ENCODE measurements at places on chromosomes 2 and 18.
A peak's percentile ranks its signal among the peaks of the same experiment; 100 is the strongest.

DNA sequence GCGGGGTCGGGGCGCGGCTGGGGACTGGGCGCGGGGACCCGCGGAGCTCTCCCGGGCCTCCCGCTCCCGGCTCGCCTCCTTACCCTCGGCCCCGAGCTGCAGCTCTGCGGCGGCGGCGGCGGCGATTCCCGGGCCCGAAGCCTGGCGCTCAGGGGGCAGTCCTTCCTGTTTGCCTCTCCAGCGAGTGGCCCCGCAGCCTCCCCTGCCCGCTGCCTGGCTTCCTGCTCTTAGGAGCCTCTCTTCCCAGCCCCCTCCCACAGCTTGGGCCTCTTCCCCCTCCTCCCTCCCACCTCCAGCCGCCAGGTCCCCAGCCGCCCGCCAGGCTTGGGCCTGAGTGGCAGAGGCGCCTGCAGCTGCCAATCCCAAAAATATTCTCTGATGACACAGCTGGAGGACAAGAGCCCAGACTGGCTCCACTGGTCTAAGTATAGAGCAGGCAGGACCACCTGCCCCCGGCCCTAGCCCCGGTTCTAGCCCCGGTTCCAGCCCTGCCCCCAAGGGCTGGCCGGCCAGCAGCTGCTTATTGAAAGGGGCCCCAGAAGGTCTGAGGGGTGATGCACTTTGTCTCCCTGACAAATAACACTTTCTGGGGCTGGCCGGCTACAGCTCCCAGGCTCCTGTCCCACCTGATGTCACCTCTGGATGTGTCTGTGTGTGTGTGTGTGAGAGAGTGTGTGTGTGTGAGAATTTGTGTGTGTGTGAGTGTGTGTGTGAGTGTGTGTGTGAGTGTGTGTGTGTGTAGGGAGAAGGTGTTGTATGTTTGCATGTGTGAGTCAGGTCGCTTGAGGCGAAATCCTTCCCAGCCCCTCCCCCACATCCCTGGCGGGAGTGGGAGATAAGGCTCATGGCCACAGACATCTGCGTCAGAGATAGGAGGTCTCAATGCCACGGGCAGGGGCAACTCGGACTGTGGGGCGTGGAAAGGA, at the start of gene OBSL1:
OBSL1 (minus strand) TSS at position 229 of the 926 bp plus-strand sequence. CDS start 307 bp downstream, outside the sequence.
- peaks cover 9% of the 10 kb centered on the region for H3K4me1 ChIP-seq
- H3K4me3 ChIP-seq = peak within 1 kb of the TSS; percentile 81
- DNase-seq = peak; percentile 92
- H3K27ac ChIP-seq = peak within 1 kb of the TSS; percentile 93
- no peaks in the 10 kb centered on the region for H3K27me3 ChIP-seq

DNA sequence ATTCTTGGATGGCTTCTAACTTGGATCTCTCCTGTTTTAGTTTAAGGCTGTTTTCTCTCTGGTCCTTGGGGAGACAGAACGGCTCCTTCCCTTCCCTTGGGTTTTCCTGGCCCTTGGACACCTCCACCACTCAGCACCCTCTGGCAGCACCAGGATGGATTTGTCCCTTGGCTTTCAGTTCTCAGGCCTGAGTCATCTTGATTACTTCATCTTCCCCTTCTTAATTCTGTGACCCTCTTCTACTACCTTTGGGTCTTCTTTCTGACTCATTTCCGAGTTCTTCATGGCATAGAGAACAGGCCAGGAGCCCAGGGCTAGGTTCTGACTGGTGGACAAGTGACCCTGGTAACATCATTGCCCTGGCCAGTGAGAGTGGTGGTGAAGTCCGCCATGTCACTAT, 14.9 kb downstream of the IGFBP2 start:
- H3K27me3 ChIP-seq = no peaks in the 10 kb centered on the region
- H3K4me3 ChIP-seq = no peak overlapping the region

DNA sequence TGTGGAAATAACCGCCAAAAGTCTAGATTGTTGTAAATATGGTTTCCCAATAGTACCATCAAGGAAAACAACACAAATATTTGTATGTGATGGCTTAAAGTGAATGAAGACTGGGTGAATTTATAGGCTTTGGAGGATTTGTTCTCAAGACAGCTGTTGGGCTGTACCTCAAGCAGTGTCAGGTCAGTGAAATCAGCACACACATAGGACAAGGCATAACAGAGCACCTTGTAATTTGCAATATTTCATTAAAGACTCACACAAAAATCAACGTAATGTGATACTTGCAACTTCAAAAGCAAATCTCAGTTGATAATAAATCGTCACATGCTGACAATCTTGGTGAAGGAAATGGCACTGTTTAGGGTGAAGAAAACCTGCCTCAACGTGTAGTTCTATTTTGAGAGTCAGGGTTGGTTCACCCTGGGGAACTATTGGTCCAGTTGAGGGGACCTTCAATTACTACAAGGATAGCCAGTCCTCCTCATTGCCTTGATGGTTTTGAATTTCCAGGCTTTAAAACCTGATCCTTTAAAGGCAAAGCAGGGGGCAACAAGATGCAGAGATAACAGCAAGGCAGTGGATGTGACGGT, 126.8 kb upstream of the ST6GAL2 start:
- DNase-seq = no peak
- no peak overlapping the region for H3K27ac ChIP-seq
- no peaks in the 10 kb centered on the region for H3K36me3 ChIP-seq
- H3K4me1 ChIP-seq = no peaks in the 10 kb centered on the region
- no peak overlapping the region for H3K4me3 ChIP-seq

- no peak overlapping the region for H3K27ac ChIP-seq
- no peaks in the 10 kb centered on the region for H3K4me1 ChIP-seq
- no peak overlapping the region for H3K4me3 ChIP-seq
- no peak for DNase-seq
Observed at GRCh38 chr18:23032030-23032582, 99.0 kb downstream of the RBBP8 start.

GRCh38 chr18:78727877-78728783, 251.5 kb upstream of the SALL3 start:
- H3K27ac ChIP-seq = no peak overlapping the region
- H3K4me1 ChIP-seq = no peaks in the 10 kb centered on the region
- DNase-seq = no peak
- H3K4me3 ChIP-seq = no peak overlapping the region
- no peaks in the 10 kb centered on the region for H3K36me3 ChIP-seq
- no peaks in the 10 kb centered on the region for H3K27me3 ChIP-seq

GRCh38 chr2:28252311-28252710, 140.3 kb upstream of the FOSL2 start:
- peaks cover 7% of the 10 kb centered on the region for H3K4me1 ChIP-seq
- no peaks in the 10 kb centered on the region for H3K36me3 ChIP-seq
- H3K27ac ChIP-seq = no peak overlapping the region
- H3K27me3 ChIP-seq = no peaks in the 10 kb centered on the region

- H3K36me3 ChIP-seq = peaks cover 8% of the 10 kb centered on the region
- no peak overlapping the region for H3K4me3 ChIP-seq
- no peak overlapping the region for H3K27ac ChIP-seq
- DNase-seq = no peak
Observed at GRCh38 chr2:152627351-152627957, 89.8 kb downstream of the PRPF40A start.

- no peak overlapping the region for H3K4me3 ChIP-seq
- DNase-seq = no peak
- peaks cover 12% of the 10 kb centered on the region for H3K4me1 ChIP-seq
- no peaks in the 10 kb centered on the region for H3K27me3 ChIP-seq
Observed at GRCh38 chr2:235661167-235661937, 167.5 kb downstream of the AGAP1 start.

DNA sequence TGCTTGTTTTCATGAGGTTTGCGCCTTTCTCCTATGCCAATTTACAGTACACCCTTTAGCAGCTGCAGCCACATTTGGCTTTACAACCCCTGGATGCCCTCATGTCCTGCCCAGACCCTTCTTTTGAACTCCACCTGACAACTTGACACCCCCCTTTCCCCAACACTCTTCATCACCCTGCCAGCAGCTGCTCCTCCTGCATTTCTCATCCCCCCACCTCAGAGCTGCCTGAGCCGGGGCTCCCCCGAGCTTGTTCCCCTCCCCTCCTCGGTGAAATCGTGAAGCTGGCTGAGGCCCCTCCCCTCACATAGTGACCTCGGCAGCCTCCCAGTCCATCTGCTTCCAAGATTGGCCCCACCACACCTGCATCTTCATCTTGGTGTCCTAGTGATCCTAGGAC, 40.5 kb downstream of the LRRFIP1 start:
- H3K4me3 ChIP-seq = no peak overlapping the region
- DNase-seq = no peak
- H3K27me3 ChIP-seq = no peaks in the 10 kb centered on the region
- H3K4me1 ChIP-seq = peaks cover 50% of the 10 kb centered on the region
- H3K27ac ChIP-seq = peak overlapping the region; percentile 93

DNA sequence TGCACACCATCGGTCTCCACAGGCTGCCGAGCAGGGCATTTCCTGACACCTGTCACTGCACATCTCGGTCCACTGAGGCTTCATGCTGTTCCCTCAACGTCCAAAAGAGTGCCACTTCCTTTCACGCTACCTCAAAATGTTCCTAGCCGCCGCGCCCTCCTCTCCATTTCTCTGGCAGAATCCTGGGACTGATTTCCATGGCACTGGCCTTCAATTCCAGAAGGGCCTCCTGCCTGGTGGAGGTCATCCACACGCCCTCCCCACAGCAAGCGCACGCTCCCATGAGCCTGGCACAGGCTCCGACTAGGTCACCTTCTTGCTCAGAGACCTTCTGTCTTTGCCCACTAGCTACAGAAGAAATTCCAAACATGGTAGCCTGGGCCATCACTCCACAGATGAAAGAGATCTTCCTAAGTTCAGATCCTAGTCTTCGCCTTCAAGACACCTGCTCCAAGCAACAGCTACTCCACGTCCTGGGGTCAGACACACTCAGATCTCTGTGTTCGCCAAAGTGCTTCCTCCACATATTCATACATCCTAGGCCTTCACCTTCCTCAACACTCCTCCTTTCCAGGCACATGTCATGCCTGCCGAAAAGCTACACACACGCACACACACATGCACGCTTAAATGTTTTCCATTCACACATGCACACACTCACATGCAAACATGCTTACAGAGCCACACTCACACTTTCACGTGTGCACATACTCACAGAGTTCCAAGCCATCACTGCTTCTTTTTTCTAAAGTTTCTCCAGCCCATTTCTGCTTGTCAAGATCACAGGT, 94.0 kb downstream of the PXDN start:
- H3K27ac ChIP-seq = no peak overlapping the region
- H3K4me3 ChIP-seq = no peak overlapping the region
- no peak for DNase-seq
- peaks cover 8% of the 10 kb centered on the region for H3K27me3 ChIP-seq
- peaks cover 14% of the 10 kb centered on the region for H3K36me3 ChIP-seq

All from psoas muscle (tissue), 8 donors.